Natural killer cell treated with Interleukin-12 subunit alpha and Interleukin-12 subunit beta and Interleukin-15 and Interleukin-18, amount 100 ng/mL, for 72 hours (primary cell): ENCODE measurements at places on chromosomes 16 and 17. TPM values are rescaled to one million over a fixed set of nuclear protein-coding genes. Genes with fewer than 3 reads are reported as not detected.
A peak's percentile ranks its signal among the peaks of the same experiment; 100 is the strongest.

- no peak overlapping the region for H3K4me3 ChIP-seq
- no peak overlapping the region for H3K27ac ChIP-seq
Observed at GRCh38 chr17:6408735-6409134, 26.2 kb downstream of the AIPL1 start.

DNA sequence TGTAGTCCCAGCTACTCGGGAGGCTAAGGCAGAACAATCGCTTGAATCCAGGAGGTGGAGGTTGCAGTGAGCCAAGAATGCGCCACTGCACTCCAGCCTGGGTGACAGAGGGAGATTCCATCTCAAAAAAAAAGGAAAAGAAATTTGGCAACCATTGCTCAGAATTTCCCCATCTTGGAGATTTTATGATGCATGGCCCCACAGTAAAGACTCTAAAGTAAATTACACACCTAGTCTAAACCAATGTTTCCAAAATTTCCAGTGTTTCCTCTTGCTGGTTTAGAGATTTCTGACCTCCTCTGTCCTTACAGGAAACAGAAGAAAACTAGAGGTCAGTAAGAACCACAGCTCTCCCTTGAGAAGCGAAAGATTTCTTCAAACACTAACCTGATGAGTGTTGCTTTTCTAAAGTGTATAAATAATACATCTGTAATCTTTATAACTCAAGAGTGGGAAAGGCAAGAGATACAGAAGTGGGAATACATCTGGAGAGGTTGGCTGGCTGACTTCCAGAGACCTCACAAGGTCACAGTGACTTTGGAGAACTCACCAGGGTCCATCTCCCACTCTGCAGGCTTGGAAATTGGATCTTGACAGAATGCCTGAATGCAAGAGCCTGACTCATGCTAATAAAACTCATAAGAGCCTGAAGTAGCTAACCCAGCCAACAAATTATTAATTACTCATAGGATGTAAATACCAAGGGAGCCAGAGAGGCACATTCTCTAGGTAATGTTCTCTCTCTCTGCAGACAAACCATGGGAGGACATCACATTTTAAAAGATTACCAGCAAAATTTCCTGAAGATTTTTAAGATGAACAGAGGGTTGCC is 8.8 kb downstream of the ADAT1 start:
- H3K4me1 ChIP-seq = peaks cover 4% of the 10 kb centered on the region
- DNase-seq = no peak
- no peaks in the 10 kb centered on the region for H3K27me3 ChIP-seq
- H3K36me3 ChIP-seq = peaks cover 20% of the 10 kb centered on the region
- H3K4me3 ChIP-seq = no peak overlapping the region
- H3K27ac ChIP-seq = no peak overlapping the region

DNA sequence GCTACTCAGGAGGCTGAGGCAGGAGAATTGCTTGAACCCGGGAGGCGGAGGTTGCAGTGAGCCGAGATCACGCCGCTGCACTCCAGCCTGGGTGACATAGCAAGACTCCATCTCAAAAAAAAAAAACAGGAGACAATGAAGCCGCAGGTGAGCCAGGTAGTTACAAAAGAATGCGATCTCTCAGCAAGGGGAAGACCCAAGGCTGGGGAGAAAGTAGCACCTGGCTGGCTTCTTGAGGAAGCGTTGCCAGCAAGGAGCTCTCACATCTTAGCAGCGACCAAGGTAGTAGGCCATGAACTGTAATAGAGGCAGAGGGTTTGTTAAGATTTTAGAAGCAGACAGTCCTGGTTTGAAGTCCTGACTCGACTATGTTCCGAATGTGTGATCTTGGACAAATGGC is 175.0 kb downstream of the AIPL1 start:
- no peaks in the 10 kb centered on the region for H3K4me1 ChIP-seq
- no peak for DNase-seq
- peaks cover 24% of the 10 kb centered on the region for H3K27me3 ChIP-seq
- no peak overlapping the region for H3K27ac ChIP-seq
- H3K4me3 ChIP-seq = no peak overlapping the region
- no peaks in the 10 kb centered on the region for H3K36me3 ChIP-seq

DNA sequence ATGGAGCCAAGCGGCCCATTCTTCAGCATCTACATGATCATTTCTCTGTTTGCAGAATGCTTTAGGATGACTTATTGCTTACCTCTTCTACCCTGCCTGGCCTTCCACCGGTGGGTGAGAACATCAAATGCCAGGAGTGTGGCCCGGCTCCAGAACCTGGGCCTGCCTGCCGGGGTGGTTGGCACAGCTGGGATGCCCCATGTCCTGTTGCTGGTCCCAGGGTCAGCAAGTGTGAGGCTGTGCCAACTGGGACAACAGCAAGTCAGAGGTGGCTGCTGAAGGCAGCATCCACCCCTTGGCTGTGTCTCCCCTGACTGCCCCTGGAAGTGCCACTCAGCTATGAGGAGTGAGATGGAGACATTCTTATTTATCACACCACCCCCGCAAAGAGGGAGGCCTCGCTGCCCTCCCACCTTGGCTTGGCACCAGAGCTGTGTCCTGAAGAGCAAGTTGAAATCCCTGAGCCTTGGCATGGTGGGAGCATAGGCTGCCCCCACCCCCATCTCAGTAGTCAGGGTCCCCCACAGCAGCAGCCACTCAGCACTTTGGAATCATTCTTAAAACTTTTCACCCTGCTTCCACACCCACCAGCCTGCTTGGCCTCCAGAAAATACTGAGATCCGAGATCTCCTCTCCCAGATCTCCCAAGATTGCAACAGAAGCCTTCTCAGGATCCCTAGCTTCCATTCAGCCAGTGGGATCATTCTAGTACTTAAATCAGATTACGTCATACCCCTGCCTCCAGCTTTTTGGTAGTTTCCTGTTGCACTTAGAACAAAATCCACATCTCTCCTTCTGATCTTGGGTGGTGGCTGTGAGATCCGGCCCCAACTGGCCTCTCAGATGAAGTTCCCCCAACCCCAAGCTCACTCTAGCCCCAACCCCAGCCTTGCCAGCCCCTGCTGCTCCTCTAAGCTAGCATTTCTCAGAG is 127.5 kb downstream of the SOCS1 start:
- peak overlapping the region; percentile 82 for H3K27ac ChIP-seq
- peak overlapping the region; percentile 40 for H3K4me3 ChIP-seq
- peaks cover 27% of the 10 kb centered on the region for H3K4me1 ChIP-seq
- H3K27me3 ChIP-seq = no peaks in the 10 kb centered on the region
- DNase-seq = peak; percentile 59
- peaks cover 17% of the 10 kb centered on the region for H3K36me3 ChIP-seq

GRCh38 chr17:78315355-78316114 is 44.3 kb downstream of the SOCS3 start:
- peak overlapping the region; percentile 64 for H3K4me3 ChIP-seq
- peaks cover 24% of the 10 kb centered on the region for H3K27me3 ChIP-seq
- peaks cover 20% of the 10 kb centered on the region for H3K4me1 ChIP-seq
- no peak overlapping the region for H3K27ac ChIP-seq
- H3K36me3 ChIP-seq = no peaks in the 10 kb centered on the region
- no peak for DNase-seq

DNA sequence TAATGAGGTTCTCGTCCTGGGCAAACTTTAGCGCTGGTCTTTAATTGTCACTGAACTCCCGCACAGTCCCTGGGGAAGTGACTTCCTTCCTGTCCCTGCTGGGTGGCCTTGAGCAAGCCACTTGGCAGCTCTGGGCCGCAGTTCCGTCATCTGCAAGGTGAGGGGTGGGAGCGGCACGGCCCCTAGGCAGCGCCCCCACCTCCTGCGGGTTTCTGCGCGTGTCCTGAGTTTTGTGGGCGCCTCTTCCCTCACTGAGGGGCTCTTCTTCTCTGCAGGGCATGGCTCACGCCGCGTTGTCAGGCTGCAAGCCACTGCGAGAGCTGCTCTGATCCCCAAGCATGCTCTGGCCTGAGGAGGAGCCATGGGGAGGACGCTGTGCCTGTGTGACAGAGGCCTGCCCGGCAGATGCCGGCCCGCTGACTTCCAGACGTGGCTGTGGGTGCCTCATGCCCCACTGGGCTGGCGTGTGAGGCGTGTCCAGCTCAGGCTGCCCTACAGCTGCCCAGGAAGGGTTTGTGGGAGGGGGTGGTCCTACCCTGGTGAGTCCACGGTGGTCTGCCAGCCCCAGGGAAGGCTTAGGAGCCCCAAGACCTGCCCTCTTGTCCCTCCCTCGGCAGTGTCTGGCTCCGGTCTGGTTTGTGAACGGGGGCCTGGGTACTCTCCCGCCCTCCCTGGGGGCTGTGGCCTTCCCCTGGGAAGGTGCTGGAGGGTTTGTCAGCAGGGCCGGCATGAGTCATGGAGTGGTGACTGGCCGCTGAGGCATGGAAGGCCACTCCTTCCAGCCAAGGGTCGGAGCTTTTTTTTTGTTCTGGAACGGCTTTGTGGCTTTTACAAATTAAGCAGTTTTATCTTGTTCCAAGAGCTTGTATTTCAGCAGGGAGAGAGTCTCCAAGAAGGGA is 182.0 kb downstream of the SEC14L1 start:
- H3K4me3 ChIP-seq = peak overlapping the region; percentile 17
- H3K36me3 ChIP-seq = no peaks in the 10 kb centered on the region
- peaks cover 37% of the 10 kb centered on the region for H3K4me1 ChIP-seq
- H3K27me3 ChIP-seq = no peaks in the 10 kb centered on the region
- no peak overlapping the region for H3K27ac ChIP-seq

- no peaks in the 10 kb centered on the region for H3K27me3 ChIP-seq
- no peak overlapping the region for H3K27ac ChIP-seq
- no peak for DNase-seq
- no peak overlapping the region for H3K4me3 ChIP-seq
- no peaks in the 10 kb centered on the region for H3K36me3 ChIP-seq
- no peaks in the 10 kb centered on the region for H3K4me1 ChIP-seq
Observed at GRCh38 chr17:12522336-12522735, 143.4 kb upstream of the MYOCD start.

GRCh38 chr16:574021-574760 is 4.4 kb downstream of the PIGQ start:
- H3K4me3 ChIP-seq = no peak overlapping the region
- H3K4me1 ChIP-seq = peaks cover 17% of the 10 kb centered on the region
- no peaks in the 10 kb centered on the region for H3K36me3 ChIP-seq
- no peak for DNase-seq
- H3K27ac ChIP-seq = no peak overlapping the region

DNA sequence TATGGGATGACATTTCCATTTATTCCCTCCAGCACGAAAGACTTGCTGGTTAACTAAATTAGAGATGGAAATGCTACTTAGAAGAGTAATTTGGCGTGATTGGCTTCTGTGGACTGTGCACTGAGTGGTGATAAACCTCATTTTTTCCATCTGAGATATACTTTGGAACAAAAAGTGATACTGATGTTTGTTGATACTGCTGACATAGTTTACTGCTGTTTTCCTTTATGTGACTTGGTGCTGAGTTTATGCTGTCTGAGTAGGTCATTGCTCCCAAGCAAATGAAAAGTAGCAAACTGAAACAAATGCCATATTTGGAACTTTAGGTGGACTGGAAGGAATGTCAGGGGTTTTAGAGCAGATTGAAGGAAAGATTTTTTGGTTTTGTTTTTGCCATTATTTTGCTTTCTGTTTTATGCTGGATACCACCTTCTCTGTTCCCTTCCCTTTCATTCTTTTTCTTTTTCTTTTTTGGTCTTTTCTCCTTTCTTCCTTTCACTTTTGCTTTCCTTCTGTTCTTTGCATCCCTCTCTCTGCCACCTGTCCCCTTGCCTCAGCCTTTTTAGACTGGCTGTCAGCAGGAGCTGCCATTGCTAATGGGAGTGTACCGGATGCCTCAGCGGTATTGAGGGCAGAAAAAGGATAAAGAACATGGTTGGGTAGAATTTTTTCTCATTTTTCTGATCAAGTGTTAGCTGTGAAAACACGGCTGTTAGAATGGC is 41.8 kb downstream of the NUP93 start:
- H3K36me3 ChIP-seq = no peaks in the 10 kb centered on the region
- no peak overlapping the region for H3K4me3 ChIP-seq
- no peak overlapping the region for H3K27ac ChIP-seq

DNA sequence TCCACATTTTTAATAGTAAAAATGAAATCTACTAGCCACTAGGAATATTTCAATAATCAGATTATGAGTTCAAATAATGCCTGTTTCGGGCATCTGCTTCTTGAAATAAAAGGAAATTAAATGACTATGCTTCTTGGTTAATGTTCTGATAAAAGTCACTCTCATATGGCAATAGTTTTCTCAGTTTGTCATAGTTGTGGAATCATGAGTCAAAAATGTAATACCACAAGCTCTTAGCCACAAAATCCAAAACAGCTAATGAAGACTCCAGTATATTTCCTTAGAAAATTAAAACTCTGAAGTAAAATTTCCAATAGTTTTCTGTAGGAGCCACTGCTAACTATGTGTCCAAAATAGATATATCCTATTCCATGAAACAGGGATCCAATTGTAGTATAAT is 676.3 kb upstream of the CDH8 start:
- no peak overlapping the region for H3K27ac ChIP-seq
- no peak overlapping the region for H3K4me3 ChIP-seq
- H3K27me3 ChIP-seq = no peaks in the 10 kb centered on the region
- peaks cover 15% of the 10 kb centered on the region for H3K36me3 ChIP-seq

- H3K27ac ChIP-seq = no peak overlapping the region
- no peaks in the 10 kb centered on the region for H3K27me3 ChIP-seq
- peaks cover 16% of the 10 kb centered on the region for H3K4me1 ChIP-seq
- H3K4me3 ChIP-seq = no peak overlapping the region
- H3K36me3 ChIP-seq = no peaks in the 10 kb centered on the region
Observed at GRCh38 chr17:72927760-72928159, 164.7 kb downstream of the SLC39A11 start.

DNA sequence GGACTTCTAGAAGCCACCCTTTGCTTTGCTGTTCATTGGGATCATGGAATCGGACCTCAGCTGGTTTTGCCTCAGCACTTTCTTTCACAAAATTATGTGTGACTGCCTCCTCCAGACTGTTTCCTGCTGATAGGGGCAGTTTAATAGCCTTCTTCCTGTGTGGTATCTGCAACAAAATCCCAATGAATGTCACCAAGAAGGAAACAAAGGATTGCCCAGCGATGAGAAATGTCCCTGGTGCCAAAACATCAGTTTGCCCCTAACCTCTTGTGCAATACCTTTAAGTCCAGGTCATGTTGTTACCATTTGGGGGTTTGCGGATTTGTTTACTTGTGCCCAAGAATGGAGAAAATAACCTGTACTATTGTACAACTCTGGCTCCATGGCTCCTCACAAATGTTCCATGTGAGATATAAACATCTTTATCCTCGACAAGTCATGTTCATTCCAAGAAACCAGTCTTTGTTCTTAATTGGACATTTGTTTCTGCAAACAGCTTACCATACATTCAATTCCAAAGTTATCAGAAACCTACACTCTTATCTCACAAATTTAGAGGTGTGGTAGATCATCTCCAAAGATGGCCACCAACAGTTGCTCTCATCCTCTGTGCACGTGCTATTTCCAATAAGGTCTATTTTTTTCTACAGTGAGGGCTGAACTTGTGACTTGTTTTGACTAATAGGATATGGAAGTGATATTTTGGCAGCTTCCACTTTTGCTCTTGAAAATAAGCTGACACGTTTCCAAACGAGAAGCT is 14.8 kb downstream of the TAC4 start:
- H3K4me3 ChIP-seq = no peak overlapping the region
- no peak overlapping the region for H3K27ac ChIP-seq
- H3K27me3 ChIP-seq = no peaks in the 10 kb centered on the region

RHBDL1 gene
- total RNA-seq = 1.5 TPM

ZNF213 gene
- 8.5 TPM for total RNA-seq

ITGAD gene
- total RNA-seq = not detected

CD300C gene
- total RNA-seq = 5.8 TPM

PLA2G15 gene
- 11.6 TPM for total RNA-seq

IKZF3 gene
- total RNA-seq = 80.9 TPM

ZNF597 gene
- total RNA-seq = 2.9 TPM
